Ovary (tissue), 10 donors: ENCODE measurements at places on chromosomes 6 and 20.
A peak's percentile ranks its signal among the peaks of the same experiment; 100 is the strongest.

DNA sequence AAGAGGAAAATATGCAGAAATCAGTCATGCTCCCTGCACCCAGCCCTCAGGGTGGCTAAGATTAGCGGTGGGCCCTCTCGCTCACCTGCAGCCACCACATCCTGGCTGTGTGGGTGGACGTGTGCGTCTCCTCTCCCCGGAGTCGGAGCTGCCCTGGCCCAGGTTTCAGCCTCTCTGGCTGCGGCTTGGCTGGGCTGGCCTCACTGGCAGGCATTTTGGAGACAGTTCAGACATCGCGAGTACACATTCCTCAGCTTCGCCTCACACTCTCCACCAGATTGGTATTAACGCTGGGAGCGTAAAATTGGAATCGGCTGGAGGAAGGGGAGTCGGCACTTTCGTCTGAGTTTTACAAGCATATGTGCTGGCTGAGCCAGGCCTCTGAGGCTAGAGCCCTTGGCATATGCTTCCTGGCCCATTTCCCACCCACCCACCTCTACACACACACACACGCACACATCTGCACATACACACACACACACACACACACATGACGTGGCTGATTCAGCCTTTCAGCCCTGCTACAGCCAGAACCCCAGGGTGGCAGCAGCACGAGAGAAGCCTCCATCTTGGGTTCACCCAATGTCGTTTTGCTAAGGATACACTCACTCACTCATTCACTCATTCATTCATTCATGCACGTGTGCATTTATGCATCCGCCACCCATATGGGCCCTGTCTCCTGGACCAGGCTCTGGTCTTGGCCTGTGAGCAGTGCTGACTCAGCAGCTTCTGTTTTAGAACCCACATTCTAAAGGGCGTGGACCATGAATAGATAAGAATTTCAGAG lies 42.9 kb downstream of the BCAS4 start:
- no peak for DNase-seq

- DNase-seq, result no peak
These were observed 1303.5 kb upstream of the CITED2 start for GRCh38 chr6:140677781-140678528.

- no peak for DNase-seq
These were observed 12.3 kb downstream of the PCK1 start for GRCh38 chr20:57573242-57573641.

GRCh38 chr6:19664878-19665612 lies 172.1 kb upstream of the ID4 start:
- no peak for DNase-seq

DNA sequence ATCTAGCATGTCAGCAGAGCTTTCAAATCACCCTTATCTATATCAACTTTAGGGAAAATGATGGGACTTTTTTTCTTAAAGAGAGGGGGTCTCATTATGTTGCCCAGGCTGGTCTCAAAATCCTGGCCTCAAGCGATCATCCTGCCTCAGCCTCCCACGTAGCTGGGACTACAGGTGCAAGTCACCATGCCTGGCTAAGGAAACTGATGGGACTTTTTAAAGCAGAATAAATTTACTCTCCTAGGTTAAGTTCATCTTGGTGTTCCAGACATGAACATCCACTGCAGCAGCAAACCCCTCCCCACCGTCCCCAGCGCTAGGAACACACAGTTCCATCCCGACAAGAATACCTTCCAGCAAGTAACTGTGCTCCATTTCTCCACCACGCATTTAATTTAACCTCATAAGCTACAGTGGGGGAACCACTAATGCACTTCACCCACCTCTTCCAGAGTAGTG lies 64.9 kb downstream of the SLC23A2 start:
- DNase-seq, result no peak

DNA sequence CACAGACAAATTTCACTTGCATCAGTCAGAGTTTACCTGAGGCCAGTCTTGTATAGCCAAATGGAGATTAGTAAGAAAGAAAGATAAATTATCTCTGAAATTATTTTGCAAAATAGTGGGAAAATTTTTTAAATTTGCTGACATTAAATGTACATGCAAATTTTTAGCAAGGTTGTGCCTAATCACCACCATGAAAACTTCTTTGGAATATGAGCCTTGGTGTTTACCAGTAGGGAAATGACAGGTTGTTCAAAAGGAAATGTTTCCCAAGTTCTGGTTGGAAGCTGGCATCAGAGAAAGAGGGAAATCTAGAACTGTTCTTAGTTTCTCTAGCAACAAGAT lies 34.4 kb upstream of the LOC128125822 start:
- no peak for DNase-seq

- DNase-seq, result no peak
These were observed 58.7 kb downstream of the BCKDHB start for GRCh38 chr6:80165143-80165542.

DNA sequence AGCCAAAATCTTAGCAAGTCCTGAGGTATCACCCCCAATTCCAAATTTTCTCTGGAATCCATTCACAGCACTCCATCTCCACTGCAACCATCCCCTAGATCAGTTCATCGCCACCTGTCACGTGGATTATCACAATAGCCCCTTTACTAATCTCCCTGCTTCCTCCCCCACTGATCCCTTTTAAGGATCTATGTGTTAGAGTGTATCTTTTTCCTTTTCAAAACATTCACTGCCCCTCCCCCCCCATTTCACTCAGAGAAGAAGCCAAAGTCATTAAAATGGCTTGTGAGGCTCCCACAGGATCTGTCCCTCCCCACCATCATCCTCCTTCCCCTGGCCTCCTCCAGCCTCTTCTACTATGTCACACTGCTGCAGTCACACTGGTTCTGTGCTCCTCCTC lies 18.4 kb upstream of the SPAG4 start:
- no peak for DNase-seq

DNA sequence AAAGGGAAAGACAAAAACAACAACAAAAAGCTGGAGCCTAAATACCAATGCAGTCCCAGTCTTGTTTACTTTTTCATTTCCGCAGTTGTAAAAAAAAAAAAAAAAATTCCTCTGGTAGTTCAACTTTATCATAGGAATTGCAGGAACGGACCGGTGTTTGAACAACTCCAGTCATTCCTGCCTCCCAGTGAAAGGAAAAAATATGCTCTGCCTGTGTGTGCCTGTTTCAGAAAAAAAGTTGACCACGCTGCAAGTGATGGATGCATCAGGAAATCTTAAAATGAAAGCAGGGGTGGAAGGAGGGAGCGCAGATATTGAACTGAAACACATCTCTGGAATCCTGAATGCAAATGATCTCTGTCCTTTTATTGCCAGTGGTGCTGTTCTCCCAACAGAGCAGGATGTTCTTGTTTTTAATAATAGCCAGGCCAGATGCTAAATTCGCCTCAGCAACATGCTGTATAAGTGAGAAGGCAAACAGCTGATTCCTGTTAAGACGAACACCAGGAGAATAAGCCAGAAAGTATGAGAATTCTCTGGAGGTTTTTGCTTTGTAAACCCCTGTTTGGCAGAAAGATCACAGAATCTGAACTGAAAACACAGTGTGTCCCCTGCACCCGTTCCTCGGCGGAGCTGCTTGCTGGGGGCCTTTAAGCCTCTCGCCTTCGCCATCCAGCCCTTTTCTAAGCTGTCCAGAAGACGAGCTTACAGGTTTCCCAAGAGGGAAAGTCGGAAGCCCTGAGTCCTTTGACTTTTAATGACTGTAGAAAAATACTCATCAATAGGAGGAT lies 178.4 kb upstream of the SUPT3H start:
- DNase-seq, result no peak

DNA sequence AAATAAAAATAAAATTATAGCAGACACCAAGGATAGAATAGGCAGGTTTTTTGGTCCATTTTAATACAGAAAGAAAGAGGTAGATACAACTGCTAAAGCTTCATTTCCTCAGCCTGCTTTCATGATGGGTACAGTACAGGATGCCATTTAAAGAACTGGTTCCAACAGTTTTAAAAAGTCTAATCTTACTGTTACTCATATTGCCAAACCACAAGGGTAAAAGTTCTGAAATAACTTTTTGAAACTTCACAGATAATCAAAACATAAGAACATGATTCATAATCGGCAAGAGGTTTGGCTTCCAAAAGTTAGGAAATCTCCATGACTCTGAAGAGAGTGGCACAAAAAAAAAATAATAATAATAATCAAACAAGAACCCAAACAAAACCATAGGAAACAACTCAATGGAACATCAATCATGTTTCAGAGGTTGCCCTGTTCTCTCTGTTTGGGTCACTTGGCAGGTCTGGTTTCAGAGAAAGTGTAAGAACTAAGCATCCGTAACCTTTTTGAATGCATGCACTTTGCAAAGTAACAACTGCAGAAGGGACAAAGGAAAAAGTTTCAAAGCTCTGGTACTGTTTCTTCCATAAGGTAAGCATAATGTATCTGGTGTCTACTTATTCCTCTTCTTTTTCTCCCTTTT lies 79.7 kb downstream of the SMLR1 start:
- no peak for DNase-seq

GRCh38 chr6:16822975-16823717 lies 61.9 kb upstream of the ATXN1 start:
- DNase-seq, result no peak

- DNase-seq, result no peak
These were observed 83.0 kb upstream of the MRPS10 start for GRCh38 chr6:42300701-42301100.

GRCh38 chr6:56660381-56660730 lies 17.7 kb upstream of the DST start:
- DNase-seq, result no peak

DNA sequence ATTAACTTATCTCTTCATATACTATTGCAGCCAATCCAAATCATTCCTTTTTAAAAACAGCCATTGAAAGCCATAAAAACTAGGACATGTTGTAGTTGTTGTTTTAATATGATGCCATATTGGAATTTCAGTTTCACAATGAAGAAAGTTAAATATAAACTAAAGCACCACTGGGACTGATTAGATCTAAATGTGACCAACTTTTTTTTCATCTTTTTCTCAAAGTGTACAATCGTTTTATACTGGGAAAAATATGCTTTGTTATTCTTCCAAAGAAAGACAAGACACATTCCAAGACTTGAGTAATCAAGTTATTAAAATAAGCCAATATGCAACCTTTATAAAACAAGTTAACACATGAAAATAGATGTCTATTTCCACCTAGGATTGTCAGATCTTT lies 68.5 kb downstream of the THEMIS start:
- DNase-seq, result no peak

DNA sequence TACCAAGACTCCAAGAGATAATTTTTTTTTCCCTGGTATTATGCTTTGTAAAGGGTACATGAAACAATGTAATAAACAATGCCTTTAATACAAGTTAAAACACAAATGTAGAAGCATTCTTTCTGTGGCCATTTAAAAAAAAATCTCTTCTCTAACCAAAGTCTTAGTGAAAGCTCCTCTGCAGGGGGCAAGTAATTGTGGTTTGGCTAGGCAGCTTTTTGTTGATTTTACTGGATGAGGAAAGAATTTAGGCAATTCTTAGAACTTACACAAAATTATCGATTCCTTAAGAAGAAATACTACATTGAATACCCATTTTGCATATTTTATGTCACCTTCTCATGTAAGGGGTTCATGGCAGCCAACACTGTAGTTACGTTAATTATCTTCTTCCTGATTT lies 12.4 kb downstream of the TFB1M start:
- no peak for DNase-seq

DNA sequence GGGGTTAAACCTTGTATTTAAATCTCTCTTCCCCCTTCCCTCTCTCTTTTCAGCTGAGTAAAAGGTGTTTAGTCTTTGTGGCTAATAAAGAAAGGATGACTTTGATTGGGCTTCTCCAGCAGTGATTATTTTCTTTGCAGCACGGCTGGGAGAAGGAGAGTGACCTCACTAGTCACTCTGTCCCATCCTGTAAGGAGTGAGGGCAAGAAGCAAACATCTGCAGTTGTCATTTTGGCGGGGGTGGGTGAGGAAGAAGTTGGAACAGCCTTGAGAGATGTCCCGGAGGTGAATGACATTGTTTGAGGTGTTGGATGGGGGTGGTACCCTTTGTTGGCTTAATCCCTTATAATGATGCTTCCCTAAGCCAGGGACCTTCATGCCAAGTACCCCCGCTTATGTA lies 223.6 kb downstream of the EYA2 start:
- DNase-seq, result no peak

GRCh38 chr20:34362502-34363061 lies 491 bp upstream of the ITCH start:
- DNase-seq, result no peak

- DNase-seq, result no peak
These were observed 45.5 kb downstream of the ADNP start for GRCh38 chr20:50885781-50886180.

- no peak for DNase-seq
These were observed 46.6 kb downstream of the CDH22 start for GRCh38 chr20:46261456-46262253.

DNA sequence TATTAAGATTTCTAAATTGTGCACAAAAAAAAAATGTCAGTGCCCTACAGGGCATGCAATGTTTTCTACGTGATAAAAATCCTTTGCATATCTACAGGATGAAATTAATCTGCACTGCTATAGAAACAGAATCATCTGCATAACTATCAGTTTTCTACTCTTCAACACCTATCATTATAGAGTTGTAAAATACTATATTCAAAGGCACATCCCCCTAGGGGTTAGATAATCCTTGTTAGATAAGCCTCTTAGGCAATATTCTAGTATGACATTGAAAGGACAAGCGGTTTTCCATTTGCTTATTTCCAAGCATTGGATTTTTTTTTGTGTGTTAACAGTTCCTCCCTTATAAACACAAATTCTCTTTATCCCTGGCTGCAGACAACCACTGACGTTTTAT lies 98.7 kb upstream of the LAMA2 start:
- no peak for DNase-seq

DNA sequence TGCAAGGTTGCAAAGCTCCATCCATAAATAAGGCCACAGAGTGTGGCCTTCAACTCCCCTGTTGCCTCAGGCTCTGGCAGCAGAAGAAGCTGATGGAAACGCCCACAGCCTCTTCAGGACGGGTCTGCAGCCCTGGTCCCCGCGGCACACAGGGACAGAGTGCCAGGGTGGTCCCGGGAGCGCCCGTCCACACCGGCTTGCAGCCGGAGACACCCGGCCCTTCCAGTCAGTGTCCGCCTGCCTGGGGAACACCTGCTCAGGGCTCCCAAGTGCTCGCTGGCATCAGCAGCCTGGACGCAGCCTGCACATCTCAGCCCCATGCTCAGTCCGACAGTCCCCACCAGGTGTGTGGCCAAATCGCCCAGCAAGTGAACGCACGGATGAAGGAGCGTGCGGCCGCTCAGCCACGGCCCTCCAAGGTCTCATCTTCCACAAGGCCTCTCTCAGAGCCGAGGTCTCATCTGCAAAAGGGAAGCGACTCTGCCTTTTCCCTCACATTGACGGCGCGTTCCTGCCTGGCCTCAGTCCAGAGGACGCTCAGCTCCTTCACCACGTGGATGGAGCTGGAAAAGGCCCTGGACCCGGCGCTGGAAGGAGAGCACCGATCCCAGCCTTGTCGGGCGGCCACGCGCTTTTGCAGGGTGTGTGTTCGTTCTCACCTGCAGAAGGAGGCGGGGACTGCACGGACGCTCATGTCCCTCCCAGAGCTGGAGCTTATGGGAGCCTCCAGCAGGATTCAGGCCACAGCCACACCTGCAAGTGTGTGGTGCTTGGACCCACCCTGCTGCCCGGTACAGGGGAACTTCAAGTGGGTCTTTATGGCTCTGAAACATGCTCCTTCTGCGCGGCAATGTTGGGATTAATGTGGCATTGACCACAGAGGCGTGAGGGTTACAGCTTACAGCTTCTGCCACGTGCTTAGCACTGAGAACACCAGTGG lies 180.4 kb downstream of the DLL1 start:
- peak; percentile 12 for DNase-seq

GRCh38 chr6:127946388-127946787 lies 45.5 kb upstream of the THEMIS start:
- no peak for DNase-seq
